ENCODE measurements at places on chromosomes 2 and 18.

DNA sequence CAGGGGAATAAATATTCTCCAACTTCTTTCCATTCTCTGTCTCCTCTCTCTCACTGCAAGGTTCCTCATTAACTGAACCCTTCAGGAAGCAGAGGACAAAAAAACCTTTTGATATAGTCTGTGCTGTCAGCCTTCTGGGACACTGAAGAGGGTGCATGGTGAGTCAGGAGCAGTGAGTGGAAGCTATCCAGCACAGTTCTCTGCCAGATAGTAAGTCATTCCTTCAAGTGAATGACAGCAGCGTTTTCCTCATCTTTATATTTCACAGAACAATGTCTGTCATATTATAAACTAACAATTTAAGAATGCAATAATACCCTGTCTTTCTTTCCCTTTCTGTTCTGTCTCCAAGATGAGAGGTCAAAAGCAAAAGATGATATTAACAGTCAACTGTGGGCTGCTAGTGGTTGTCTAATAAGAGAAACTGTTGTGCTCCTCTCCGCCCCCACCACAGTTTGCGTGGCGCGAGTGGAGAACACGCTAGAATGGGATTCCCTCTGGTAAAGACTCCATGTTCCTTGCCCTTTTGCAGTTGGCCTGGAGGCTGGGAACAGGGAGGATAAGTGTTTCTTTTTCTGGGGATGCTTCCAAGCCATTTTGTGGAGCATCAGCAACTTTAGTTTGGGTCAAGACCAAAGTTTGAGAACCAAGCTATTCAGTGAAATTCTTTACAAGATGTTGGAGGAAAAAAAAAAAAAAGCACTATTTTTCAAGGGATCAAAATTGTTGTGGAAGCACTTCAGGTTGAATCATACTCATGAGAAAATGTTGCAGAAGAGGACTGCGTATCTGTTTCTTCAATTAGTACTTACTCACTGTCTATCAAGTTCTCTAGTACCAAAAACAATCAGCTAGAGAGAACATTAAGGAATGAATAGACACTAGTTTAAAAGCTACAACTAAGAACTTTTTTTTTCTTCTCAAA lies 430.2 kb downstream of the SETBP1 start:
- DNase-seq, result no peak

DNA sequence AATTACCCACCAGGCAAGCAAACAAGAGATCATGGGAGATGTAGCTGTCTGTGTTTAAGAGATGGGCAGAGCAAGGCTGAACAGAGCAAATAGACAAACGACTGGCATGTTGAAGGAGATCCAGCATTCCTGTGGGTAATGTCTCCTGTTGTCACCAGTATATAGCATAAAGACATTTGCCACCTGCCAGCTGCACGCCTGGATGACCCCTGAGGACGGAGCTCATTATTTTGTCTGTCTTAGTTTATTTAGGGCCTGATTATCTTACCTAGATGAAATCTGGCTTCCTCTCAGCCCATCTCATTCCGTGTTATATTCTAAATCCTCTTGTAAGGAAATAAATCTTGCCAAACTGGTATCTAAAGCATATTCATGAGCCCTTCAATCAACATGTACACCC lies 510.3 kb upstream of the LINC00305 start:
- DNase-seq, result no peak

DNA sequence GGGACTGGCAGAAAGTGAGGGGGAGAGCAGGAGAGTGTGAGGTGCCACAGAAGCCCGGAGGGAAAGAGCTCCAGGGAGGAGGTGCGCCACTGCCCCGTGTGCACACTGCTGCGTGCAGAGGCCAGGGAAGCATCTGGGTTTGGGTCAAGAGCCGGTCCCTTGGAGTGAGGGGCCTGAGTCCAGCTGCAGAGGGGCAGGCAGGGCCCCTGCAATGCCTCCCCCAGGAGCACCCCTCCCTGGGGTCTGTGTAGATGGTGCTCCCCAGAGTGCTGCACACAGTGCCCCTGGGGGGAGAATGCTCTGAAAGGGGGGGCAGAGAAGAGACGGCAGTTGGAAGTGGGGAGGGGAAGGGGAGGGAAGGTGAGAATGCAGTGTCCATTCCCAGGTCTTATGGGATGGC lies 3.7 kb upstream of the LIMS2 start:
- DNase-seq, result no peak

GRCh38 chr18:51195451-51196117 lies 1.9 kb downstream of the MEX3C start:
- DNase-seq, result peak; percentile 40

Measured in HuH-7.5 (cell line).